NCI-H1436 (cell line): ENCODE measurements at places on chromosomes 2 and 18.
A peak's percentile ranks its signal among the peaks of the same experiment; 100 is the strongest.

DNA sequence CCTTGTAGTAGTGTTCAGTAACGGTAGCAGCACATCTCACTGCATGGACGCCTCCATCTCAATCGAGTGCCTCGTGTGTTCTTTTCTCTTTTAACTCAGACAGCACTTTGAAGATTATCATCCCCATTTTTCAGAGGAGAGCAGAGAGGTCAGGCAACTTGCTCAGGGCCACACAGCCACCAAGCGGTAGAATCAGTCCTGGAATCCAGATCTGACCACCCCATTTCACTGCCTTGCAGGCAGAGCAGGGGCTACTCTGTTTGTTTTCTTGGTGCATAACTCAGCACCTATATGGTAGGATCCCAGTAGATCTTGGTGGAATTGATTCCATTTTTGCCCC is 129.5 kb downstream of the SMAD7 start:
- no peak for DNase-seq

DNA sequence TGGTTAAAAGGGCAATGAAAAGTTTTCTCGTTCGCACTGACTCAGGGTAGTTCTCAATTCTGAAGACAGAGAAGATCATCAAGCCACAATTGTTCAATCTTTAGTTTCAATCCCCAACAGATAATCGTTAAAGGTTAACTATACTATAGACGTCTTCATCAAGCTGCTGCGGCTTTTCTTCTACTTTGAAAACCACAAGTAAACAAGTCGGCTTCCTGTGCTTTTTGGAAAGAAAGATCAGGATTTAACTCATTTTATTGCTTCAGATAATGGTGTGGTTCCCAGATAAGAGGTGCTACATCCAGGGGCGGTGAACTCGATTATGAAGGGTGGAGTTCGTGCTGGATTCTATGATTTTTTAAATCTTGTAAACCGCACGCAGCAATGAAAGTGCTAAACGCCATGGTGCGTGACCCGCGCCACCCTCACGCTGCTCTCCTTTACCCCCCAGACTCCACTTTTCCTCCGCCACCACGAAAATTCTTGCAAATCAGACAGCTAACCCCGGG is 545 bp upstream of the CDCA7 start:
- DNase-seq = peak; percentile 60

GRCh38 chr2:15142069-15142689 is 419.0 kb downstream of the NBAS start:
- DNase-seq = peak; percentile 8

DNA sequence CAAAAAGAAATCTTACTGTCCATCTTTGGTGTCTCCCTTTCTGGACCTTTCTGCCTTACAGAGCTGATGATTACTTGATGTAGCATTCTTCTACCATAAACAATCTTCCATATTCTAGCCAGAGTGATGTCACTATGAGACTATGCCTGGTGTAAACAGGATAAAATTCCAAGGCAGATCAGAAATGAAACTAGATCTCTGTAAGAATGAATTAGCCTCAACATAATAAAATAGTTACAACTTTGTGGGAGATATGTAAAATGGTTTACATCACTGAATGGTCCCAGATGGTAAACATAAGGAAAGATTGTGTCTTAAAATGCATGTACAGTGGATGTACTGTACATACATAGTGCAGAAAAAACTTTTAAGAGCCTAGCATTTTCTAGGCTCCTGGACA is 112.3 kb upstream of the ZNF521 start:
- no peak for DNase-seq

- DNase-seq = peak; percentile 18
Measured at GRCh38 chr2:45469314-45470099, 141.6 kb downstream of the SRBD1 start.

DNA sequence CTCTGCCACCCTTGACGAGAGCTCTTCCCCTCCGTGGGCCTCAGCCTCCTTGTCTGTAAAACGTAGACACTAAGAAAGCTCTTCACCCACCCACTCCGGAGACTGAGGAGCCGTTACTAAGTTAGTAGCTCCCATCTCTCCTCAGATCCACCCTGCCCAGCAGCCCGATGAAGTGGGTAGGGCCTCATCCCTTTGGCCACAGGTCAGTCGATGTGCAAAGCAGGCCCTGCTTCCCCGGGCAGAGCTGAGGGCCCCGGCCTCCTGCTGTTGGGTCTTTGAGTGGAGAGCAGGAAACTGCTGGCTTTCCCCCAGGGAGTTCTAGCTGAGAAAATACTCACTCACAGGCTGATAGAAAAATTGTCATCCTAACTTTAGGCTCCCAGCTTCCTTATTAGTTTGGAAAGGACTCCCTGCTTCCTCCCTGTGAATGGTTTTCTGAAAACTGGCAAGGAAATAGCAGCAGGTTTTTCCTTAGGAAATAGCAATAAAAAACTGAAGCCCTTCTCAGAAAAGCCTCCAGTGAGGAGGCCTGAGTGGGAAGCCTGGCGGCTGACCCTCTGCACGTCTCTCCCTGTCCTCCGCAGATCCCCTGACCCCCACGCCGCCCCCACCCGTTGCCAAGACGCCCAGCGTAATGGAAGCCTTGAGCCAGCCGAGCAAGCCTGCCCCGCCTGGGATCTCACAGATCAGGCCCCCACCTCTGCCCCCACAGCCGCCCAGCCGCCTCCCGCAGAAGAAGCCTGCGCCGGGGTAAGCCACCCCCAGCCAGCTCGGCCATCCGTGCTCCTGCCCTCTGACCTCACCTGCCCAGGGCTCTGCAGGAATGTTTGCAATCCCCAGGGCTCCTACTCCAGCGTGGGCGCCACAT is 30.2 kb downstream of the ITGB1BP1 start:
- no peak for DNase-seq

DNA sequence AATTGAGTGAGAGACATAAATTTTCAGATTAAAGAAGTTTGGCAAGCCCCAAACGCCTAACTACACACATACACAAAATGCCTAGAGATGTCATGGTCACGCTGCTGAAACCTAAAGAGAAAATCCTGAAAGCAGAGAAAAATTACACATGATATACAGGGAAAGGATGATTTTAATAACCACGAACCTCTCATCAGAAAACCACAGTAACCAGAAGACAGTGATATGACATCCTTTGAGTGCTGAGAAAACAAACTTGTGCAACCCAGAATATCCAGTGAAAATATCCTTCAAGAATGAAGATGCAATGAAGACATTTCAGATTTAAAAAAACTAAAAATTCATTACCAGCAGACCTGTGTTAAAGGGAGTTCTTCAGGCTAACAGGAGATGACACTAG is 122.4 kb upstream of the LMAN1 start:
- no peak for DNase-seq

- no peak for DNase-seq
Measured at GRCh38 chr2:188668017-188668680, 306.0 kb upstream of the COL3A1 start.

- DNase-seq = no peak
Measured at GRCh38 chr2:240689975-240690374, 1.7 kb upstream of the AQP12A start.

DNA sequence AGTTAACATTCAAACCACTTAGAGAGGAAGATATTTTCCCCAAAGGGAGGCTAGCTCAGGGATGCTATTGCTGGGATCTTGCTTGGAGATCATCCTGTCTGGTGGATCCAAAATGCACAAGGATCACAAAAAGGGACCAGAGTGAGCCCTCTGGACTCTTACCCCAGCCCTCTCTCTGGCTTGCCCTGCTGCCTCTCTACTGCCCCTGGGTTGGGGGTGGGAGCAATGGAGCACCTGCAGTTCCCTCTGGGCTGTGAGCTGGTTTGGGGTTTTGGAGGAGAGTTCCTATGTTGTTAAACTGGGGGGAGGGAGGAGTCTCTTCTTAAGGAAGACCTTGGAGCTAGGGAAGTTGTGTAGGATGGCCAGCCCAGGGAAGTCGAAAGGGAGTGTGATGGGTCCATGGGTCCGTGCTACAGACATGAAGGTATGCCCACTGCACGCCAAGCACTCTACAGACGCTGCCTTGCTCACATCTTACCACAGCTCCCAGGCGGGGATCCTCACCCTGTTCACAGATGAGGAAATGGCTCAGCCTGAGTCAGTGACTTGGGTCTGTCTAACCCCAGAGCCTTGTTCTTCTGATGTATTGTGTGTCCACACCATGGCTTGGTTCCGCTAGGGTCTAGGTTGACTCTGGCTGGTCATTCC is 3.8 kb downstream of the LBH start:
- DNase-seq = no peak

GRCh38 chr18:12066910-12067511 is 26.6 kb upstream of the ANKRD62 start:
- DNase-seq = no peak

DNA sequence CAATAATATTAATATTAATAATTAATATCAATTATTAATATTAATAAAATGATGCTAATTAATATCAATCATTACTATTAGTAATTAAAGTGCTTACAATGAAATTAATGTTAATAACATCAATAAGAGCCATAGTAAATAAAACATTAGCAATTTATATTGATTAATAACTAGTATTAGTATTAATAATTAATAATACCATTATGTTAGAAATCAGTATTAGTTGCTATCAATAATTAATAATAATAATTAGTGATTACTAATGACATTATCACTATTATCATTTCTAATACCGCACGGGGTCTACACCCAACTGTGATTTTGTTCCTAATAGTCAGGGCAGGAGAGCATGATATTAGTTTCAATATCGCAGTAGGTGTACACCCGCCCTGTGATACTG is 22.8 kb upstream of the AQP4 start:
- no peak for DNase-seq

- DNase-seq = no peak
Measured at GRCh38 chr2:6793913-6794312, 71.8 kb downstream of the CMPK2 start.

DNA sequence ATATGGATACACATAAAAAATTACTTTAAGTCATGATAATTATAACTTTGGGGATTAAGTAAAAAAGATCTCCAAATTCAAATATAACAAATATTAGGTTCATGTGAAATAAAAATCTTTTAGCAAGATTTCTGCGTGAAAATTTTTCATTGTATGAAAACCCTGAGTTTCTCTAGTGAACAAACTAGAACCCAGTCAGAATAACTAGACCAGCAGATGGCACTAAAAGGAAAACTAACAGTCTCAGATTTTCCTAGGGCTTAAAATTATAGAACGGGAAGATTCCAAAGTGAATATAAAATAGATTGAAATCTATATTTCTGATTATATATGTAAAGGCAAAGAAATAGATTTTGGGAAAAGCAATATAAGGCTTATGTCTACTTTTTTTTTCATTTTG is 43.3 kb downstream of the TMEM200C start:
- no peak for DNase-seq

DNA sequence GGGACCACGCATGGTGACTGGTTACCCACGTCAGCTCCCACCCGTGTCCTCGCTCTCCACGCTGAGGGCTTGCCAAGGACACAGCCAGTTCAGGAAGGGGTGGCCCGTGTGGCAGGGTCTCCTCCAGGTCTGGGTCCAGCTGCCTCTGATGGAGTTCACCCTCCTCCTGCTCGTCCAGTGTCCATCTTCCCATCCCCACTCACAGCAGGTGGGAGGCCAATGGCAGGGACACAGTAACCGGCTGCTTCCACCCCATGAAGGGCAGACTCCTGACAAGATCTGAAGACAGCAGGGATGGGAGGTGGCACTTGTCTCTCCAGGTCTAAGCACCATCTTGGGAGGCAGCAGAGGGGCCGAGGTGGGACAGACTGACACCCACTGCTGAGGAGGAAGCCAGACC is 106.4 kb downstream of the NDUFA10 start:
- no peak for DNase-seq

DNA sequence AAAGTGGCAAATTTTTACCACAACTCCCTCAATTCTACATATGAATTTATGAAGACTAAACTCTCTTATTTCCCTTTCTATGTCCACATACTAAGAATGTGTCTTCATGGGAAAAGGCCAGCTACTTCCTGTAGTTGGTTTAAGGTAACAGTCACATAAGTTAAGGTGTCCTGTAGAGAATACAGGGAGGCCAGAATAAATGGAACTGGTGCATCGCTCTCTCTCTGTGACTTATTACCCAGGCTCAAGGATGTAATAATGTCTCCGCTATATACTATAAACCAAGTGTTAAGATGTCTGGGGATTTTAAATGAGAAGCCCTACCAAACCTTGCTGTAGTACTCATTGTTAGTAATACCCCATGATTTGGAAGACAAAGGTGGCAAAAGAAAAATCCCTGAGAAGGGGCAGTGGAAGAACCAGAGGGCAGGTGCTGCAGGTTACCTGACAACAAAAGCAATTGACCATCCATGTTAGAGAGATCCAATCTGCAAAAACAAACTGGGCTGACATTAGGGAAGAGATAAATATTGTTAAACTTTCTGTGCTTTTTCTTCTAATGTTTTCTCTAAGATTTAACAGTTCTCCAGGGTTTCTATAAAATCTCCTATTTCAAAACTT is 372.8 kb downstream of the TMX3 start:
- no peak for DNase-seq

GRCh38 chr2:17643031-17643615 is 102.6 kb downstream of the VSNL1 start:
- no peak for DNase-seq

DNA sequence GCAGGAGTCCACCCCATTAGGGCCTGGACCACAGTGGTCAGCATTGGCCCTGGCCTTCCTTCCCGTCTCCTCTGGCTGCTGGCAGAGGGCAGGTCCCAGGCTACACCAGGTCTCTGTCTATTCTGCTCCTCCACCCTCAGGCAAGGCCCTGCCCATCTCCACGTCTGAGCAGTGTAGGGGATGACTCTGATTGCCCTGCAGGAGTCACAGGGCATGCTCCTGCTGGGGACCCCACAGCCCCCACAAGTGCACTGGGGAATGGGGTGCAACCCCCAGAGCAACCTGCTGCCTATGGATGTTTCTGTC is 40.0 kb downstream of the STK25 start:
- no peak for DNase-seq

DNA sequence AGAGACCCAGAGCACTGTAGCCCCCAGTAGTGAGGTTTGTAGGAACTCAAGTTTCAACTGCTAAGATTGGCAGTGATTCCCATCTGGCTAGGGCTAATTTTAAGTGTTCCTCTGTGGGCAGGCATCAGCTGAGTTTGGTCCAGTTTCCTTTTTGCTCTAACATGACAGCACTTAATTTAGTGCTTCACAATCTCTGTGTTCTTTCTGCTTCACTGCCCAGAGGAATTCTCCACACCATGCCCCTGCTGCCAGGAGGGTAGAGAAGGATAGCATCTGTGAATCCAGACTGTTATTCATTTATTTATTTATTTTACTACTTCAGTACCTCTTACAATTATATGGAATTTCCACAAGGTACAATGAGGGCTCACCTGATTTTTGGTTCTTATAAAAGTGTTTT is 549.9 kb upstream of the FSIP2 start:
- no peak for DNase-seq

- no peak for DNase-seq
Measured at GRCh38 chr2:64021578-64021977, 2.4 kb upstream of the VPS54 start.
